ENCODE measurements at places on chromosomes 12 and 14.

- DNase-seq = no peak
Observed at GRCh38 chr12:130391186-130391585, 53.5 kb downstream of the PIWIL1 start.

- no peak for DNase-seq
Observed at GRCh38 chr12:77606348-77606747, 224.3 kb upstream of the NAV3 start.

DNA sequence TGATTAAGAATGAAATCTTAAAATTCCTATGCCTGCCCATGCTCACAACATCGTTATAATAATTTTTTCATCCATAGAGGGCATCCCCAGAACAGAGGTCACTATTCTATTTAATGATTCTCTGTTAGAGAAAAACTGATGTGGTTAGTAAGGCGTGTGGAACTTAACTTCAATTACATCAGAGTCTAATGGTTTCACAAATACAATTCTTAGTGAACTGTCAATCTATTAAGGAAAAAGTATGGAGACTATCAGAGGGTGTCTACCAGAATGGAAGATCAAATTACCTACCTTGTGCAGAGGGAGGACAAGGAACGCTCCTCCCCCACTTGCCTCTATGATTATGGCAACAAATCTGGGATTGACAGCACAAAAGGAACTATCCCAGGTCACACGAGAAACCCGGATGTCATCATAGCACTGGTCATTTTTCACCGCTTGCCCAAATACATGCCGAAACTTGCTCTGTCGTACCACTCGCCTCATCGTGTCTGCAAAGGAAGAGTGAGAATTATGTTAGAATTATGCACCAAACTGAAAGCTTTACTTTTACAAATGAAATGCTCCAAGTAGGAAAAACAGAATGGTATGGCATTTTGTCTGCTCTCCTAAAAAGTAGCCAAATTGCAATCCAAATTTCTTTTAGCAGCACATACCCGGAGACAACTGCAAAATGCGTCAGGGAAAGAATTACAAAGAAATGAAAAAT is 30.3 kb downstream of the CORO1C start:
- no peak for DNase-seq

DNA sequence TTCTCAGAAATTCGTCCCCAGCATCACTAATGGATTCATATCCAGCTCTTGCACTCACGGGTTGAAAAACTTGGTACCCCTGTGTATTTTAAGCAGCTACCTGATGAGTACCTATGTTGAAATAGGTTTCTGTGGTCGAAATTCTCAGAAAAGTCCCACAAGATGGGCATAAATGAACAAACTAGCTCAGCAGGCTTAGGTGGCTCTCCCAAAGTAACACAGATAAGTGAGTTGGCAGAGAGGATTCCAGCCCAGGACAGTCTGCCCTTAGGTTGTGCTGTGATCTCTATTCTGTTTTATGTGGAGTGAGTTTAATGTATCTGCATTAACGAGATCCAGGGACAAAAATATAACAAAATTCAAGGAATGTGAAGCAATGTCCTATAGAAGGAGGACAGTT is 92.3 kb downstream of the RGS6 start:
- DNase-seq = no peak

GRCh38 chr14:100981809-100982208 is 78.3 kb upstream of the RTL1 start:
- DNase-seq = no peak

- peak; percentile 30 for DNase-seq
Observed at GRCh38 chr12:57983146-57983857, 41.9 kb downstream of the ATP23 start.

GRCh38 chr14:80200093-80200492 is 11.2 kb downstream of the DIO2 start:
- no peak for DNase-seq

DNA sequence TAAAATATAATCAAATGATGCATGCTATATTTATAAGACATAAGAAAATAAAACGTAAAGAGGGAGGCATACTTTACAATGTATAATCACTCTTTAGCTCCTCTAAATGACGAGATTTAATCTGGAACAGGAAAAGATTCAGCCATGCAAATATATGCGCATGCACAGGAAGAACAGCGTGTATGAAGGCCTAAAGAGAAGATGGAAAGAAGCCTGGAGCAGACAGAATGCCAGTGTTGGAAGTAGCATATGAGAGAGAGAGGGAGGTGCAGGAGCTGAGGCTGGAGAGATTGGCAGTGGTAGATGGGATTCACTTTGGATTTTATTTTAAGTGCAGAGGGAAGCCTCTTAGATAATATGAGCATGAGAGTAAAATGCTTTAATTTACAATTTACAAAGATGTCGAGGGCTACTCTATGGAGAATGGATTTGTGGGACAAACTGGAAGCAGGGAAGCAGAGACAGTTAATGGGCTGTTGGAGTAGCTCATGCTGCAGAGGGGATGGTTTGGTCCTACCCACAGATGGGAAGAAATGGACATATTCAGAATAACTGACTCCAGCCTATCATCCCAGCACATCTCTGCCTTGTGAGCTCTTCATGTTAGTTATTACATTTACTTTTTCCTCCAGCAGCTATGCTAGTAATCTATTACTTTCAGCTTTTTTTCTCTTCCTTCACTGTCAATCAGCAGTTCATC is 411.1 kb downstream of the TMTC2 start:
- no peak for DNase-seq

GRCh38 chr14:40674502-40674901 is 932.2 kb upstream of the LRFN5 start:
- DNase-seq = no peak

DNA sequence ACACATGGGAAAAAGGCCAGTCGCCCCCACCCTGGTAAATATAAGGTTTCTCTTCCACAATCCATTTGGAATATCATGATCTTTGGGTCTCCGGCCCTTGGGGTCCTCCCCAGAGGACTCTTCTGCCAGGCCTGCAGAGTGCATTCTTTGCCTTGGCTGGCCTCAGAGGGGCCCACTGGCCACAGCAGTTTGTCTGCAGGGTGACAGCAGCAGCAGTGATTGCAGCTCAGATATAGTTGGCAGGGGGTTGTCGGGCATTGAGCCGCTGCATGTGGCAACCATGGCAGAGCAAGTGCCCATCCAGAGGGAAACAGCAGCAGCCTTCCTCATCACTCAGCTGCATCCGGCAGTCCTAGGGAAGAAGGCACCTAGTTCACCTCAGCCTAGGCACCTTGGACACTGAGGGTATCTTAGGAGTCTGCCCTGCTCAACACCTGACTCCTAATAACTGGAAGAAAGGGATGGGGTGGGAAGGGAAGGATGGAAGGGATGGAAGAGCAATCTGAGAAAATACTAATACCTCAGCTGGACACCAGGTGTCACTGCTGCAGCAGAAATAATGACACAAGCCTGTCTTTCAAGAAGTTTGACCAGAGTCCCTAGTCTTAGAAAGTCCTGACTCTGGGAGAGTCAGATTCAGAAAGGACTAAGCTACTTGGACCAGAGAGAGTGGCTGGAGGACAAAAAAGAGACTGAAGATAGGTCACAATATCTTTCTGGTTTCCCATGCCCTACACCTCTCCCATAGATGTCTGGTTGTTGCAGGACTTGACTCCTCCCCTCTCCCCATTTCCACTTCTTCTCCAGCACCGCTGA is 8.9 kb downstream of the AJUBA start:
- DNase-seq = peak; percentile 67

GRCh38 chr14:78611796-78612571 is 441.8 kb downstream of the NRXN3 start:
- no peak for DNase-seq

GRCh38 chr14:22380571-22381407 is 208.2 kb downstream of the DAD1 start:
- DNase-seq = no peak

DNA sequence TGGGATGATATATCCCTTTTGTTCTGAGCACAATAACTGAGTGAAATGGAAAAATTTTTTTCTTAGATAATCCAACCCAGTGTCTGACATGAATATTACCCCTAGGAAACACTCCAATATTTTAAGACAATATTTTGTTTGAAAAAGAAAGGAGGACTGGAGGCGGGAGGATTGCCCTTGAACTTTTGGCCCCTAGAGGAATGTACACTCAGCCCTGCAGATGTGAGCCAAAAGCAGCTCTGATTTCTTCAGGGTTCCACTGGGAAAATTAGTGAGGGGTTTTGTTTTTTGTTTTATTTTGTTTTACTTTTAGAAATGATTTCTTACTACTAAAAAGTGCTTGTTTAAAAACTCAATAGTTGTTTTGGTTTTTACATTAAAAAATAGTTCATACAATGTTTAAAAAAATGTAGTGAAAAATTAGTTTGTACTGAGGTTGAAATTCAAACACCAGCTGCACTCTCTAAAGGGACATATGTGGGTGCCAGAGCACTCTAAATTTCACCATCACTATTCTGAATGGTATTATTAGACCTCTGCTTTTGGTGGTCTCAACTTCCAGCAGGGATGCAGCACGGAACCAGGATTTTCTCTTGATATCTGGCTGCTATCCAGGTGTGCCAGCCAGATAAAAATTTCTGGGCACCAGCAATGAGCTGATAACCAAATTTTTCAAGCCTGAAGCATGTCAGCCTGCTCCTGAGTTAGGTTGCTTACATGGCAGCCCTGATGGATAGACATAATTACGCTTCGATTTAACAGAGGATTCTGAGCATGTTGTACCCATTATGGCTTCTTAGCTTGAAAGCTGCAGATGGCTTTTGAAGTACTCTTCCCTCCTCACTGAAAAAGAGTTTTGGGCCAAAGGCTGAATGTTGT is 141.9 kb downstream of the ANO6 start:
- DNase-seq = peak; percentile 16

DNA sequence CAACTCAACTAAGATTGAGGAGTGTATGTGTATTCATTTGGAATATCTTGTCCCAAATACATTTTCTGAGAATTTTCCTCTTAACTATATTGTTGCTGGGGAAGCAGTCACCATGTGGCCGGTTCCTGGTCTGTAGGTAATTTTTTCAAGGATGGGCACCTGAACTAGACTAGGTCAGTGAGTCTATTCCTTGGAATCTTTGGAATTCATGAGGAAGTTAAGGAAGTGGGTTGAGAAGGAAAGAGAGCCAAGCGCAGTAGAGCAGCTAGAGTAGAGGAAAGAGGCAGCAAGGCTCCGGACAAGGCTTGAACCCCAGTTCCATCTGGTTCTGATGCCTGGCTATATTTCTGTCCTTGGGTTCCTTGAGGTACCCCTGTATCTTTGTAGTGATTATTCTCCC is 183.7 kb downstream of the DACT1 start:
- DNase-seq = no peak

- peak; percentile 77 for DNase-seq
Observed at GRCh38 chr12:68040450-68041075, 51.3 kb downstream of the IFNG-AS1 start.

- peak; percentile 71 for DNase-seq
Observed at GRCh38 chr12:98698603-98699463, 53.7 kb downstream of the APAF1 start.

DNA sequence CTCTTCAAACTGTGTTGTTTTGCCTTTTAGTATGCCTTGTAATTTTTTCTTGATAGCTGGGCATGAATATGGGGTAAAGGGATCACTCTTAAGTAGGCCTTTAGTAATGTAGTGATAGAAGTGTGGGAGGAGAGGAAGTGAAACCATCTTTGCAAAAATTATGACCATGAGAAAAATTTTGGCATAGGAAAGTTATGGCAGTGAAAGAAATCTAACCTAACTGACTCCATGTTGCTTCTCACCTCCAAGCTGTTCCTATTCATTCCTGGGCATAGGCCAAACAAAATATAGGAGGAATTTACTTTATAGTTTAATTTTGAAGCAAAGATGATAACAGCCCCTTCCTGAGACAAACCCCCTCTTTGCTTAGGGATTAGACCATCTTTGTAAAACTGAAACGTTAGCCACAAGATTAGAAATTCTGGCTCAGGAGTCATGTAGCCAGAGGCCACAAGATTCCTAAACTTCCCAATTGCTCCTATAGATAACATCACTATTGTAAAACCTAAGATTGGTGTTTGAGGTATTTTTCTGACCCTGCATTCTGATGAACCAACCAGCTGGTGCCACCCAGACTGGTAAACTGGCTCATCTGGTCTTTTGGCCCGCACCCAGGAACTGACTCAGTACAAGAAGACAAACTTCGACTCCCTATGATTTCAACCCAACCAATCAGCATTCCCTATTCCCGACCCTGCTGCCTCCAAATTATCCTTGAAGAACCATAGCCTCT is 45.8 kb downstream of the CRADD start:
- no peak for DNase-seq

DNA sequence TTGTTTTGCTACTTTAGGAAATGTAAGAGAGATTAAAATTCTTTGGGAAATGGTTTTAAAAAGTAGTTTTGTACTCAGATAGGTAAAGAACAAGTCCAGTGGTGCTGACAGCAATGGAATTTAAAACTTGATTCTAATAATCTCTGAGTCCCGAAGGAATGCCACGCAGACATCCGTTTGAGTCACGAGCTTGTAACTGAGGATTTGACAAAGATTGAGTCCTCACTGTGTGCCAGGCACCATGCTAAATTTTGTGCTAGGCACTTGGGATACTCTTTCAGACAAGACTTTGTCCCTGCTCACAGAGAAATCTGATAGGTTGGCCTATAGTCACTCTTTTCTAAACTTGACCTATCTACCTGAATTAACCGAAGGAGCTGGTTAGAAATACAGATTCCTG is 12.7 kb downstream of the FLRT2 start:
- no peak for DNase-seq

DNA sequence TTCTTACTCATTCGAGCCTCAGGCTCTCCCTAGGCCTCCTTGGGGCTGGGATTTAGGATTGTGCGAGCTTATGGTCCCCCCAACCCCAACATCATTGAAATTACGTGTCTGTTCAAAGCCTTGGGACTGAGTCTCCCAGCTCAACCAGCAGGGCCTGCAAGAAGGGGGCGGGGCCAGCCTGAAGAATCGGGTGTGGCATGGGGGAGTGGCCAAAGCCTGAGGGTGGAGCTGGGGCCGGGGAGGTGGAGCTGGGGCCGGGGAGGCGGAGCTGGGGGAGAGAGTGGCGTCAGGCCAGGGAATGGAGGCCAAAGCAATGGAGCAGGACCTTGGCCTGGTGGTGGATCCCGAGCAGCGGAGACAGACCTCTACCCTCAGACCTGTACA is 24.3 kb upstream of the HSPB8 start:
- no peak for DNase-seq

DNA sequence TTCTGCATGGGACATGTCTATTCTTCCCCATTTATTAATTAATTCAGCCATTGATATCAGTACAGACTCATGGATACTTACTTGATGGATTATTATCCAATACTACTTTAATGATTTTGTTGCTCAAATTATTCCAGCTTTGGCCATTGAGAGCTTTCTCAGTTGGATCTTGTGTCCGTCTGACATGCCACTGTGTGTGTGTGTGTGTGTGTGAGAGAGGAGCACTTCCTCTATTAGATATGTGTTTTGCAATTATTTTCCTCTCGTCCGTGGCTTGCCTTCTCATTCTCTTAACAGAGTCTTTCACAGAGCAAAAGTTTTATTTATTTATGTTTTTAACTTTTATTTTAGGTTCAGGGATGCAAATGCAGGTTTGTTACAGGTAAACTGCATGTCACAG is 194.2 kb downstream of the ADGRD1 start:
- no peak for DNase-seq

- peak; percentile 50 for DNase-seq
Observed at GRCh38 chr12:124992874-124993625, 395 bp upstream of the BRI3BP start.

Data from AG08395 (cell line).